T-helper 2 cell treated with Interferon-gamma antibody and Interleukin-4, amounts not matched to agents 100 ng/mL and 5 ng/mL, for 36 hours (primary cell): ENCODE measurements at places on chromosomes 12 and 14. TPM values are rescaled to one million over a fixed set of nuclear protein-coding genes. Genes with fewer than 3 reads are reported as not detected.

Gene KCNJ8
- total RNA-seq: not detected in 2 replicates

Gene IGF1
- total RNA-seq: 0.41 and 0.75 TPM in 2 replicates

Gene CAPZA3
- total RNA-seq: not detected in 2 replicates

Gene GOLGA5
- total RNA-seq: 18.2 and 19.9 TPM in 2 replicates

Gene KCNMB4
- 0.25 and 0.27 TPM in 2 replicates for total RNA-seq

Gene PPM1H
- 0.11 TPM in 1 of 2 replicates, not detected in the other for total RNA-seq

Gene RPGRIP1
- total RNA-seq: 0.16 TPM in 1 of 2 replicates, not detected in the other

Gene FITM1
- 0.57 and 1.1 TPM in 2 replicates for total RNA-seq

Gene INSM2
- not detected in 2 replicates for total RNA-seq

Gene KRT8
- 0.39 TPM in 1 of 2 replicates, not detected in the other for total RNA-seq

Gene NOVA1
- total RNA-seq: 0.07 and 0.25 TPM in 2 replicates

Gene KRT80
- not detected in 2 replicates for total RNA-seq

Gene CMKLR1
- not detected in 2 replicates for total RNA-seq

Gene SP1
- 80.0 TPM in 2 replicates for total RNA-seq

Gene TCL1A
- total RNA-seq: not detected in 2 replicates

Gene KCNC2
- not detected in 2 replicates for total RNA-seq

Gene GSC
- total RNA-seq: not detected in 2 replicates

Gene GPR65
- 14.4 and 15.3 TPM in 2 replicates for total RNA-seq
